ENCODE measurements at places on chromosomes 5 and 9.

DNA sequence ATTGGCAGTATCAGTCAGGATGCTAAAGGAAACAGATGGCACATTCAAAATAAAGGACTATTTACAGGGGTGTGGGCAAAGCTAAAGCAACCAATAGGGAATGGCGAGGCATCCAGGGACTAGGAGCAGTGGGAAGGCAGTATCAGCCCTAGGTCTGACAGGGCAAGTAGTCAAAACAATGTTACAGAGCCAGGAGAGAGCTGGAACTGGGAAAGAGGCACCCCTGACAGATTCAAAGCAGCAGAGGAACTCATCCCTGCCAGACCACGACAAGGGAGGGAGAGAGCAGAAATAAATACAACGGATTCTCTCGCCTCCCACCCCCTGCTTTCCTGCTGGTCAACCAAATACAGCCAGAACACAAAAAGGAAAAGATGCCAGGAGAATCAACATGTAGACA lies 371.5 kb downstream of the NR2F1-AS1 start:
- DNase-seq, result no peak

- no peak for DNase-seq
Measured at GRCh38 chr9:3903273-3903672, 377.5 kb upstream of the RFX3 start.

- peak; percentile 49 for DNase-seq
Measured at GRCh38 chr5:96538808-96539250, 105.8 kb upstream of the PCSK1 start.

DNA sequence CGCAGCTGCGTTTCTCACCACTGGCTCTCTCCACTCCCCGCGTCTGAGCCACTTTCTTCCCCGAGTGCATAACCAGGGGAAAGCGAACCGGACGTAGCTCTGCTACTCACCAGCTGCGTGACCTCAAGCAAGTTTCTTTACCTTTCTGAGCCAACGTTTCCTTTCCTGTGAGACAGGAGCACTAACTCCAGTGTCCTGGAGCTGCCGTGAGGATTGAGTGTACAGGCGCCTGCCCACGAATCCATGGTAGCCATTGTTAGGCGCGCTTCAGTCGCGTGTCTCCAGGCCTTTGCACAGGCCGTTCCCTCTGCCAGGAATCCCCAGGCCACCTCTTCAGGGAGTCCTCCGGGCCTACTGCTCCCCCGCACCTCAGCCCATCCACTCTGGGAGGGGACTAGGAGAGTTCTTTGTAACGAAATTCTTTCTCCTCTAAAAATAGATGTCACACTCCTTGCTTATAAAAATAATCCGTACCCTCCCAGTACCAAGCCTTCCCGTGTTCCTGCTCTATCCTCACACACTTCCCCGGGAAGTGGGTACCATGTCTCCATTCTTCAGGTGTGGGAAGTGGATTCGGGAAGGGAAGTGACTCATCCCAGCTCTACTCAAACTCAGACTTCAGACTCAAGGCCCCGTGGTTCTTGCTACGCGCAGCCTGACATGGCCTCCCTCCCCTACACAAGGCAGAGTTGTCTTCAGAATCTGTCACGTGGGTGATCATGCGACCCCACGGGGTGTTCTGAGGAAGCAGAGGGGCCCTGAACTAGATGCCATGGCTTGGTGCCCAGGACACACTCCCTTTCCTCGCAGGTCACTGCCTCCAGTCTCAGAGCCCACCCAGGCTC lies 16.1 kb upstream of the CRB2 start:
- no peak for DNase-seq

DNA sequence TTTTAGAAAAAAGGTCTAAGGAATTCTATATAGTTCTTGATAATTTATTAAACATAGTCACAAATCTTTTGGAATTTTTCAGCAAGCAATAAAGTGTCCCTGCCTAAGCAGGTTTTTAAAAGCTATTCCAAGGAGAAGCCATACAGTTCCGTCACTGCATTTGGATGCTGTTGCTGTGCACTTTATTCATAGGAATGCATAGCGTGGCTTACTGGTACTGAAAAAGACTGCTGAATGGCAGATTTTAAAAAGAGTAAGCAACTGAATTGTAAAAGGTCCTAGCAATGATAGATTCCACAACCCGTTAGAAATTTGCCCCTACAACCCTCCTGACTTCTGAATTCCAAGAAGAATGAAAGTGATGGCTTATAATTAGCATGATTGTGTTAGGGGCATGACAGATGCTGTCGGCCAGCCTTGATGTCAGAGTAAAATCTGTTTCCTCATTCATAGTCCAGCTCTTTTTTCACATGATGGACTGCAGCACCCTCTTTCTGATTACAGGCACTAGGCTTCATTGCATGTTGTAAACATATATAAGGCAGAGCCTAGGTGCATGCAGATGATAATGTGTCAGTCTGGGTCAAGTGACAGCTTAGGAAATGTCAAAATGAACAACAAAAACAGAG lies 227.0 kb downstream of the PDE4D start:
- DNase-seq, result no peak

DNA sequence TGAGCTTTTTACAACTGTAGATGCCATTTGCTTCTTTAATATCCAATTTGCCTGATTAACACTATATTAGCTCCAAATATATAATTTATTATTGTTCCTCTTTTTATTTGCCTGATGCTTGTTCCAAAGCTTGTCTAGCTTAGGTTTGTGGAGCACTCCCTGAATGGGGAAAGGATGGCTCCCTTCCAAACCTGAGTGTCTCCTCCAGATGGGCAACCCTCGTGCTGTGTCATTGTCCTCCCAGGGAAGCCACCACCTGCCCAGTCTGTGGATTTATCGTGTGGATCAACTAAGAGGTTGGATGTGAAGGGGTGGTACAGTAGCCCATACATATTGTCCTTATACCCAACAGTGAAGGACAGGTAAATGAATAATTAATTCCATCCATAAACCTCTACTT lies 404.9 kb downstream of the CDK5RAP2 start:
- no peak for DNase-seq

Measured in IMR-90 (cell line).